Parietal lobe (tissue), 2 donors: ENCODE measurements at places on chromosomes 11 and 22. TPM values are rescaled to one million over a fixed set of nuclear protein-coding genes. Genes with fewer than 3 reads are reported as not detected.

Gene TTLL12
- total RNA-seq, result 36.6 TPM

Gene OR5B21
- total RNA-seq, result not detected

Gene HEPN1
- not detected for total RNA-seq

Gene PHETA2
- total RNA-seq, result 2.8 TPM

Gene MPZL2
- total RNA-seq, result 0.63 TPM

Gene APOL1
- 0.63 TPM for total RNA-seq

Gene ZDHHC8
- 9.7 TPM for total RNA-seq

Gene DEUP1
- total RNA-seq, result 0.31 TPM

Gene CHRM1
- 12.8 TPM for total RNA-seq

Gene KIF18A
- 8.1 TPM for total RNA-seq

Gene ARHGAP20
- 53.8 TPM for total RNA-seq

Gene OR51B4
- 0.94 TPM for total RNA-seq

Gene MS4A7
- 1.9 TPM for total RNA-seq

Gene NRGN
- total RNA-seq, result 1.9 TPM

Gene DSCAML1
- 30.7 TPM for total RNA-seq

Gene WNT11
- total RNA-seq, result 6.6 TPM

Gene INSC
- not detected for total RNA-seq

Gene BRSK2
- total RNA-seq, result 54.5 TPM

Gene PIWIL4
- 13.8 TPM for total RNA-seq
